Stimulated activated CD8-positive, alpha-beta memory T cell treated with anti-CD3 and anti-CD28 coated beads, Interleukin-4, amount 100 ng/mL, for 4 hours (primary cell): ENCODE measurements at places on chromosomes 6 and 20.

- DNase-seq, result no peak
Observed at GRCh38 chr6:105226598-105227294, 46.9 kb upstream of the POPDC3 start.

GRCh38 chr6:166156942-166157341 is 10.7 kb downstream of the TBXT start:
- DNase-seq, result no peak

GRCh38 chr6:163466839-163467390 is 52.4 kb downstream of the QKI start:
- DNase-seq, result no peak

- no peak for DNase-seq
Observed at GRCh38 chr20:31922181-31922580, 29.7 kb downstream of the PDRG1 start.

DNA sequence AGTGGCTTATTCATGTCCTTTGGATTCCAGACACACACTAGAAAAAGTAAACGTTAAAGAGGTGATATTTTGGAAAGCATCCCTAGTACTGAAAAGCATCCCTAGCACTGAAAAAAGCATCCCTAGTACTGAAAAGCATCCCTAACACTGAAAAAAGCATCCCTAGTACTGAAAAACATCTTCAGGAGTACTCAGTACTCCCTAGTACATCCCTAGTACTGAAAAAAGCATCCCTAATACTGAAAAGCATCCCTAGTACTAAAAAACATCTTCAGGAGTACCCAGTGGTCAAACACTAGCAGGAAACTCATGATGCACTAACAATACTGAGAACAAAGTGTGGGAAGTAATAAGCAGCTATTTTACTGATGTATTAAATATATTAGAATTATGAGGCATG is 45.6 kb upstream of the SAMHD1 start:
- DNase-seq, result no peak

GRCh38 chr20:50663095-50663821 is 28.1 kb downstream of the RIPOR3 start:
- no peak for DNase-seq

- DNase-seq, result no peak
Observed at GRCh38 chr6:169157197-169158148, 96.2 kb downstream of the THBS2 start.
